ENCODE measurements at places on chromosomes 2 and 18.

DNA sequence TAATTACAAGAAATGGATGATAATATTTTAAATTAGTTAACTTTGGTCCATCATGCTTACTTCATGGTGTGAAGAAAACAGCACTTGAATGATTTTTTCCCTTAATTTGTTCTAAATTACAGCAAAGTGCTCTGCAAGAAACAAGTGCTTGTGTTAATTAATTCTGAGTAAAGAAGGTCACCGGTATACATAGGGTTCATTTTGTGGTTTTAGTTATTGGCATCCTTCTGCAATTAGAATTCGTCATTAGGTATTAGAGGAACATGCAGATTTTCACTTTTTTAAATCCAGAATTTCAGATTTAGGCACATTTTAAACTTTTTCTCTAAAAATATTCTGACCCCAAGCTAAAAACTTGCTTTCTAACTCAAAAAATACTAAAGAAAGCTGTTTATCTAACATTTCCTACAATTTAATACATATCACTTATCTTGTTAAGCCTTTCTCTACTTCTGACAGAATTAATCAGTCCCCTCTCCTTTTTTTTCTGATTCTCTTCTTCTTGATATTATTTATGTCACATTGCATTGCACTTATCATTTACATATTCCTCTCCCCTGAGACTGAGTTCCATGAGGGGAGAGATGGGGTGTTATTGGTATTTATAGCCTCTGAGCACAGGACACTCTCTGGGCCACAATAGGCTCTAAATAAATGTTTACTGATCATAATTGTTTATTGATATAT, 129.2 kb downstream of the PLA2R1 start:
- no peak for DNase-seq

GRCh38 chr2:178109813-178110212, 2.4 kb upstream of the RBM45 start:
- no peak for DNase-seq

DNA sequence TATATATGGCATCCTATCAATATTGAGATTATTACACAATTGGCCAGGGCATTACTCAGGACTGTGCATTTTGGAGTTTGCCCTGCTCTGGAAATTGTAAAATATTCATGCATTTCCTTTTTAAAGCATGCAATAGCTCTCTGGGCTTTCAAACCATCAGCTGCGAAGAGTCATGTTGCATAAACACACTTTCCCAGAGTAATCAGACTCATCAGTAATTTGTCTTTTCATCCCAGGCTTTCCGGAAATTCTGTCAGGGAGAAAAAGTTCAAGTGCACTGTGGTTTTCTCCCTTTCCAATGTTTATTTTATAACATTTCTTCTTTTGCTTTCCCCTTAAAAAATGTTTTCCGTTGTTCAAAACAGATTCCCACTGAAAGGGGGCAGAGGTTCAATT, 38.9 kb upstream of the FHL2 start:
- no peak for DNase-seq

GRCh38 chr2:204683384-204683783, 138.1 kb downstream of the PARD3B start:
- no peak for DNase-seq

DNA sequence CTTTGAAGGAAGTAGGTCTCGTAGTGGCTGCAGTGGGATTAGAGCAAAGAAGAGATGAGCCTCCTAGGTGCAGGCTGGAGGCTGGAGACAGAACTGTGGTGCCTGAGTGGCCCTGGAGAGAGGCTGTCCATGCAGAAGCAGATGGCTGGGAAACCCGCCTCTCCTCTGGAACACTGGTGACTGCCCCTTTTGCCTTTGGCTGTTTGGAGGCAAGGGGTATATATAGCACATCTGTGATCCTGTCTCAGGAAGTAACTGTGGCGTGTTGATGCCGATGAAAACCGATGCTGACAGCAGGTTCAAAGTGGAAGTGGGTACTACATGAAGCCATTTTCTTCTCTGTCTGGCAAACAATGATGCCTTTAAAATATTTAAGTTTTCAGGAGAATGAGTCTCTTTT, 43.5 kb downstream of the SLC9A2 start:
- DNase-seq: no peak

DNA sequence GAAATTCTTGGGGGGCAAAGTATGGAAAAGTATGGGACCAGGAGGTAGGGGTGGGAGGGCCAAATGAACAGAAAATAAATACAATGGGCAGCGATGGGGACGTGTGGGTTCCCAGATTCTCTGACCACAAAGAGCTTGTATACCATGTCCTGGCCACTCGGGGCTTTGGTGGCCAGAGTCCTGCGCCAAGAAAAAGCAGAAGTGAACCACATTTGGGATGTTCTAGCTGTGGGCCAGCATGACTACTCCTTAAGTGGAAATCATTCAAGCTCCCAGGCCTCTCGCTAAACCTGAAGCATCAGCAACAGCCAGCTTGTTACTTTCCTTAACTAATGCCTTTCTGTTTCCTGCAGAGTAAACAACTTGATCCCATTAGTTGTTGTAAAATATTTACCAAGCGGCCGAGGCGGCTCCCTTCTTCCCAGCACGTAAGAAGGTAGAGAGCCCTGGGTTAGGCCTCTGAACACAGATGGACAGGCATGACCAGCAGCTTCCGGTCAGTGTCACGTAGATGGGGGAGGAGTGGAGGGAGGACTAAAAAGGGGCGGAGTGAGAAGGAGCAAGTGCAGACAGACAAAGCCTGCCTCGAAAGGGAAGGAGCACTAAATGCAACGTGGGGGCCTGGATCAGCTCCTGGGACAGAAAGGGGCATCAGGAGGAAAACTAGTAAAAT, 88.2 kb downstream of the GALNT14 start:
- DNase-seq: no peak

DNA sequence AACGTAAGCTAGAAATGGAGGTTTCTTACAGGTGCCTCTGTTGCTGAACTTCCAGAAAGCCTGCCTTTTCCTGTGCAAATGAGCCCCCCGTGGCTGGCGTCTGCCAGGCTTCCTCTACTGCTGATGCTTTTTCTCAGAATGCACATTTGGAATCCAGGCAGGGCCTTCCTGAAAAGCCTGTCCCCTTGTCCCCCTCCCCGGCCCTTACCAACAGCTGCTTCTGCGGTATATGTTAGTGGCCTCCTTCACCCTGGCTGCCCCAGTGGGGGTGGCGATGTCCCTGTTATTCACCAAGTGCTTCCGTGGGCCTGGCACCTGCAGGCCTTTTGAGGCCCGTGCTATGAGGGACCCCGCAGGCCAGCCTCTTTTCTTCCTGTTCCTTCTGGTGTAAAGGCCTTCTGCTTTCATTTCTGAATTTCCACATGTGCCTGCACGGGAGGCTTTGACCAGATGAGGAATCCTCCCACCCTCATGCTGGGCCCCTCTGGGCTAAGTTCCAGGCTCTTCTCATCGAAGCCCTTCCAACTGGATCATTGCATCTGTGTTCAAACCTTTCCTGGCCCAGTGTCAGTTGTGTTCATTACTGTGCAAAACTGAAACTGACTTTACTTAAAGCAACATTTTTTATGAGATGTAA, 10.4 kb downstream of the CNDP2 start:
- DNase-seq: no peak

GRCh38 chr2:45542013-45542412, 69.1 kb downstream of the SRBD1 start:
- no peak for DNase-seq
